ENCODE measurements at places on chromosomes 13 and 19. TPM values are rescaled to one million over a fixed set of nuclear protein-coding genes. Genes with fewer than 3 reads are reported as not detected.

Gene KDM4B
- 48.4 TPM for total RNA-seq

Gene UBE2S
- 71.1 TPM for total RNA-seq

Gene MEX3D
- 67.5 TPM for total RNA-seq

Gene PRRG2
- 0.32 TPM for total RNA-seq

DNA sequence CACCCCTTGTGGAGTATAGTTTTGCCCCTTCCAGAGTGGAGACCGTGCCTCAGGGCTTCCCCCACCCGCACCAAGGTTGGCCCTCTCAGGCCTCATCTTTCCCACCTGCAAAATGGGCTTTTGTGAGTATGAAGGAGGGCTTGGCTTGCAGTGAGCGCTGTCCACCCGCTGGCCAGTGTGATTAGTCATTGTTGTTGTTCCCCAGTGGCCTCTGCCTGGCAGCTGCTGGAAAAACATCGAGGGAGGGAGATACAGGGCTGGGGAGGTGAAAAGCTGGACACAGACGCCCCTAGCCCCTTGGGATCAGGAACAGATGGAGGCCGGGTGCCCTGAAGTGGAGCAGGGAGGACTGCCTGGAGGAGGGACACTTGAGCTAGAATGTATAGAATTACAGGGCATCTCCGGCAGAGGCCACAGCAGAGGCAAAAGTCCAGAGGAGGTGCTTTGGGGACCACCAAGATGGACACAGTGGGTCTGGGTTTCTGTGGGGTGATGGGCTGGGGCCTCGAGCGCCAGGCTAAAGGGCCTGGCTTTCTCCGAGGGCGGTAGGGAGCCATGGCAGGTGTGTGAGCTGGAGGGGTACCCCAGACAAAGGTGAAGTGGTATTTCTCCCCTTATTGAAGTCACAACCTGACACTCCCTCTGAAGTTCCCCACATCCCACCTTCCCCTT lies 3.9 kb upstream of the IL12RB1 start:
- no peak for DNase-seq

DNA sequence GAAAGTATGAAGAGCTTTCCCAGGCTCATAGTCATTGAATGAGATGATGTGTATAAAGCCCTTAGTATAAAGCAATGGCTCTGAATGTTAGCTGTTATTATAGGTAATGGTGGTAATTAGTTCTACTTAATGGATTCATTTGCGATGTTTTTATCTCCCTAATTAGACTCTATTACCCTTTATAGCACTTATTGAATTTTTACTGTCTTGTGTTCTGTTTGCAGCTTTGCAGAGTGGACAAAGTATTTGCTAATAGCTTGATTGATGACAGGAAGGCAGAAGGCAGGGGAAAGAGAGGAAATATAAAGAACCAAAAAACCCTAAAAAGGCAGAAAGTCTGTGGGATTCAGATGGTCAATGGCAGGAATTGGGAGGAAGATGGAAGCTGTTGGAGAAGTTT lies 524.4 kb upstream of the SPRY2 start:
- DNase-seq, result no peak

- DNase-seq, result no peak
Measured at GRCh38 chr13:100875392-100876043, 200.9 kb upstream of the TMTC4 start.

GRCh38 chr13:49936075-49936967 lies at the start of gene SPRYD7:
Gene SPRYD7 (minus strand): TSS chr13:49936340. CDS start chr13:49936235, 105 bp downstream.
- DNase-seq, result peak; percentile 100

DNA sequence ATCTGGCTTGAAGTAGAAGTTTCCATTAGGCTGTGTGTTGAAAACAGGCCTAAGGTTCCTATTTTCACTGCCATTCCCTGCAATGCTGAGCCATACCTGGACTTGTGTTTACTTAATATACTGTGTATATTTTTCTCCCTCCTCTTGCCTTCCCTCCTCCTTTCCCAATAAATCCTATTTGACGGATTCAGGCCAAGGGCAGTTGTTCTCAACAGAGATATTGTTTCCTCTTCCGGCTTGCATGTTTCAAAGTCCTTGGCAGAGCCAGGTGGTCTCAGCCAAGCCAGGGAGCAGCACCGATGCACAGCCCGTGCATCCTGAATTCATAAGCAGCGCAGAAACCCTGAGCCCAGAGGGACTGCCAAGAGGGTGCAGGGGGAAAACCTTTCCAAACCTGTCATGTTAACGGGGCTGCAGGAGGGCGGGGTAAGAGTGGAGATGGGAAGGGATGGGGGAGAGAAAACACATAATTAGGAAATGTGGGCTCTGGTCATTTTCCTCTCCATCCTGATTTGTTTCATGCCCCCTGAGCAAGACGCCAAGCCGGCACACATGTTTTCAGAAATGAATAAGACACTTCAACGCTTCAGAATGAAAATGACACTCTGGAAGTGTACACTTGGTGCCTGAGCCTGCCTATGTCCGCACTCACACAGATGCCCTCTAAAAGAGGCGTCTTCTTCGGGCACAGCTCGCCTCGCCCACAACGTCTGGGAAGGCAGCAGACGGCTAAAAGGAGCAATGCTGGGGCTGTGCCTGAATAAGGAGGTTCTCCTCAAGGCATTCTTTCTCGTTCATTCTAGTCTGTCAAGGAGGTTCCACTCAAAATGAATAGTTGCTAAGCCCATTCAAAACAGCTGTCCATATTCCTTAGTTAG lies 149.3 kb upstream of the UBL3 start:
- no peak for DNase-seq

DNA sequence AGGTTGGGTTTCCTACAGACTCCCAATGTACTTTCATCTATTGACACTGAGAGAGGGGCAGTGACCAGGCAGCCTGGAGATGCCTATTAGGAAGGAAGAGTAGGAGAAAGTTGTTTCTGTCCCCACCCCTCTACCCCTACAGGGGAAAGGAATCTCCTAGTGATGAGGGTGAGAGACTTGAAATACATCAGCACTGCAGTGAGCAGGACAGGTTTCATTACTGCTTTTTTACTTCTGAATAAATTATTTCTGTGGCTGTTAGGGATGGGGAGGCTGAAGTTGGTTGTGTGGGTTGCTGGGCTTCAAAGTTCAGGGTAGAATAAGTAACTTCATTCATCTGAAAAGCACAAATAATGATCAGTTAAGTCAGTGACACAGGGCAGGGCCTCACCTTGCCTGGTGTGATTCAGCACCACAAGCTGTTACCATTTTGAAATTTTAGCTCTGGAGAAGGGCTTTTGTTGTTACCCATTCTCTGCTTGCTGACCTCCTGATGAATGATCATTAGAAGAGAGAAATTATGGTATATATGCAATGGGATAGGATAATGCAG lies 19.3 kb downstream of the CEACAM1 start:
- no peak for DNase-seq

DNA sequence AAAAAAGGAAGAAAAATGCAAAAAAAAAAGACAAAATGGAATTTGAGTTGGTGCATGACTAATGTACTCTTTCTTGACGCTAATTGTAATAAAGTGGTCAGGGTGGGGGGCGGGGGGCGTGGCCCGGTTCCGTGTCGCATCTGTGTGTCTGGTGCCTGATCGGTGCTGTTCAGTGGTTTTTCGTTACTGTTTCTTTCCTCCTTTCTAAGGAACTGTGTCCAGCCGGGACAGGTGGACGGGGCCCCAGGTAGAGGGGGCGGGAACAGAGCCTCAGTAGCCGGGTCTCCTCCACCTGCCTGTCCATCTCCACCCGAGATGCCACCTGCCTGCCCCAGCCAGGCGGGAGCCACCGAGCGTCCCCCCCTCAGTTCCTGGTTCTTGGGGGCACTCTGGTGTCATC lies 26.3 kb downstream of the ONECUT3 start:
- DNase-seq, result no peak

GRCh38 chr13:104701591-104701990 lies 1635.4 kb upstream of the SLC10A2 start:
- no peak for DNase-seq

DNA sequence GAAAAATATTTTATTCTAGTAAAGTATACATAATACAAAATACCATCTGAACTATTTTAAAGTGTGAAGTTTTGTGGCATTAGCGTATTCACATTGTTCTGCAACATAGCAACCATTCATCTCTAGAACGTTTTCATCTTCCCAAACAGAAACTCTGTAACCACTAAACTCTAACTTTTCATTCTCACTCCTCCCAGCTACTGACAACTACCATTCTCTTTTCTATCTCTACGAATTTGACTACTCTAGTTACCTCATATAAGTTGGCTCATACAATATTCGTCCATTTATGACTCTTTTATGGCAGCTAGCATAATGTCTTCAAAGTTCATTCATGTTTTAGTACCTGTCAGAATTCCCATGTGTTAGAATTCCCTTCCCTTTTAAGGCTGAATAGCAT lies 150.5 kb upstream of the MIR17HG start:
- DNase-seq, result no peak

- peak; percentile 11 for DNase-seq
Measured at GRCh38 chr13:46329624-46330023, 57.4 kb downstream of the RUBCNL start.

GRCh38 chr19:55041627-55042343 lies 3.7 kb upstream of the GP6 start:
- DNase-seq, result no peak

- no peak for DNase-seq
Measured at GRCh38 chr13:26743971-26744370, 16.6 kb downstream of the GPR12 start.

Measured in osteocyte (in vitro differentiated cells).